NCI-H748 treated with DMSO at 0.1 percent for 48 hours (cell line): ENCODE measurements at places on chromosomes 16 and 17.

DNA sequence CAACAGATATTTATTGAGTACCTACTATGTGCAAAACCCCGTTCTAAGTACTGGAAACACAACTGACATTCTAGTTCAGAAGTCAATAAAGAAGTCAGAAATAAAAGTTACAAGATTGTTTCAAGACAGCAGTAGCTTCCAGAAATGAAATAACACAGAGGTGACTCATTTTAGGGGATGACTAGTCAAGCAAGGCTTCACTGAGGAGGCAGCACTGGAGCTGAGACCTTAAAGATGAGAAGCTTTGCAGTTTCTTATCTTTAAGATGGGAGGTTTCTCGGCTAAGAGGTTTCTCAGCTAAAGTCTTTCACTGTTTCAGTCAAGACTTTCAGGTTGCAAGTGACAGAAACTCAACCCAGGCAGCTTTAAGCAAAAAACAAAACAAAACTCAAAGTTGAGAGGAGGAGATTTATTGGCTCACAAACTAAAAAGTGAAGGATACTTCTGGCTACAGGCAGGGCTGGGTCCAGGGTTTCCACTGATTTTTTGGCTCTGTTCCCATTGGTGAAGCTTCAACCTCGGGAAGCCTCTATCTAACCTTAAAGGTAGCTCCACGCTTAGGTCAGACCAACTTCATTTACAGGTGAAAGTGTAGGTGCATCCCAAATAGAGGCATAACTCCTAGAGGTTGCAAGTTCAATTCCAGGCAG, 7.4 kb upstream of the MMP2 start:
- DNase-seq: no peak

DNA sequence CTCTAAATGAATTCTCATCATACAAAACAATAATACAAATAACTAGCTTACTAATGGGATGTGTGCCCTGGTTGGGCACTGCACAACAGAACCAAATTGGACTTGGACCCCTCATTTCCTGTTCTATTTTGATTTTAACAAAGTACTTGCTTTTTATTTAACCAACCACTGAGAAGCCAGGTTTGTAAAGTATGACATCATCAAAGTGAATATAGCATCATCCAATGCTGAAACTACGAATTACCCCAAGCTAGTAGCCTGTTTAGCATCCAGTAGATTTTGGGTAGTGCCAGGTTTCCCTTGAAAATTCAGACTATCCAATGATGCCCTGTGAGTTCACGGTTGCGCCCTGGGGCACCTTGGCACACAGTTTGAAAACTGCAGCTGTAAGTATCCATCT, 51.0 kb downstream of the HYDIN start:
- DNase-seq: no peak

GRCh38 chr17:48723423-48724250, 652 bp downstream of the PRAC2 start:
- DNase-seq: peak; percentile 10

- no peak for DNase-seq
Observed at GRCh38 chr17:36001862-36002603, 680 bp upstream of the CCL15 start.

DNA sequence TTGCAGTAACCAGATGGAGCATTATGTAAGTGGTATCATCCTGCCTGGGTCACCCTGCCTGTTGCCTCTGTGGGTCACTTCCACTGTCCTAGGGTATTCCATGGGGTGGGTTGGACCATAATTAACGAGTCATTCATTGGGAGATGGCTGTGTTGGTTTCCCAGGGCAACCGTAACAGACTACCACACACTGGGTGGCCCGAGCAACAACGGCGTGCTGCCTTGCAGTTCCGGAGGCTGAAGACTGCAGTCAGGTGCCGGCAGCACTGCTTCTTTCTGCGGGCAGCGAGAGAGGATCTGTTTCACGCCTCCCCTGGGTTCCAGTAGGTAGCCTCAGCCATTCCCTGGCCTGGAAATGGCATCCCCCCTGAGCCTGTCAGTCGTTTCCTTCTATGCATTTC, 28.9 kb upstream of the CMIP start:
- DNase-seq: peak; percentile 4

- no peak for DNase-seq
Observed at GRCh38 chr16:35692824-35693223, 2233.4 kb downstream of the TP53TG3F start.

DNA sequence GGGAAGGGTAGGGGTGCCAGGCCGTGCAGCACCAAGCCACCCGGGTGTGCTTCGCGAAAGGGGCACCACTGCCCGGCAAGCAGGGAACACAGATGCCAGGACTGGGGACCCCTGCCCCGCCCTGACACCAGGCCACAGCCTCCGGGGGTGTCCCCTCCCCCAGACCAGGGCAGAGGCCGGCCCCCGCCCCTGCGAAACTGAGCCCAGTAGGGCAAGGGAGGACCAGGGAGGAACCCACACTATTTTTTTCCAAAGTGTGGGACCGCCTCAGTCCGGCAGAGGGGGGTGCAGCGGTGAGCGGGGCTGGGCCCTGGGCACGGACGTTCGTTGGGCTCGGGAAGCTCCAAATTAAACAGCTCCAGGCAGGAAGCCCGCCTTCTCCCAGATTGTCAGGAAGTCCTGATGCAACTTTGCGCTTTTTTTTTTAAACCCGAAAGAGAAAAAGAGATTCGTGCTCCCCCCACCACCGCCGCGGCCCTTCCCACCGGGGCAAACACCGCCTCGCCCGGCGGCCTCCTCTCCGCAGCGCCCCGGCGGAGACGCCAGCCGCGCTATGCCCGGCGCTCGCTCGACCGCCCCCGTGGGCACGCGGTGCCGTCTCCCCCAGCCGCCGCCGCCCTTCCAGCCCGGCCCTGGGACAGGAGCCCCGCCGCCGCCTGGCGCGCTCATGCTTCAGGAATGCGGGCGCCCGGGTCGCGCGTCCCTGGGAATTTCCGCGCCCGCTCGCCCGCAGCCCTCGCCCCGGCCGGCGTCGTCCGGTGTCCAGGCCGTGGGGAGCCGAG, 755 bp downstream of the PIEZO1 start:
- no peak for DNase-seq

DNA sequence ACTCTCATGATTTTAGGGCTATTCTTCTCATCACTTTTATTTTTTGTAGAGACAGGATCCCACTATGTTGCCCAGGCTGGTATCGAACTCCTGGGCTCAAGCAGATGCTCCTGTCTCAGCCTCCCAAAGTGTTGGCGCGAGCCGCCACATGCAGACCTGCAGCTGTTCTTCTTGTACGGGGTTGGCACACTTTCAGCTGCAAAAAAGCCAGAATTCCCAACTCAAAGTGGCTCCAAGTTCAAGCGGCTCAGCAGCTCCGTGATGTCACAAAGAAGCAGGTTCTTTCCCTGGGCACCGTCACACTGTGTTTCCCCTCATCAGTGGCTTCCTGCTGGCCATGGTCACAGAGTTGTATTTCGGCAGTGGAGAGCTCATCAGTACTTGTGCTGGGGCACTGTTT, 6.7 kb upstream of the SBK1 start:
- no peak for DNase-seq

DNA sequence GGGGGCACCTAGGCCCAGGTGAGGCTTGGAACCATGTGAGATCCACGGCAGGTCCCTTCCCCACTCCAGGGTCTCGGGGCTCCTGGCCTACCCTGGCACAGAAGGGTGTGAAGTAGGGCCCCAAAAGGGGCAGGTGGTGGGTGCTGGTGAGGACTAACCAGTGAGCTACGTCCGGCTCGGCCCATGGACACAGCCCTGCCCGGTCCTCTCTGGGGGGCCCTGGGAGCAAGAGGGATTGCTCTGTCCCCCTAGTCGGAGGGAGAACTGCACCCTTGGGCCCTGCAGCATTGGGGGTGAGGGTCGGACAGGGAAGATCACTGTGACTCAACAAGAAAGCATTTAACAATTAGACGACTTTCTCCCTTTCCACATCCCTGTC, 2.9 kb downstream of the ENPP7 start:
- DNase-seq: no peak

GRCh38 chr17:21199856-21200255, 14.1 kb downstream of the TMEM11 start:
- no peak for DNase-seq

GRCh38 chr17:68792042-68792685, 163.0 kb downstream of the ABCA8 start:
- DNase-seq: no peak

DNA sequence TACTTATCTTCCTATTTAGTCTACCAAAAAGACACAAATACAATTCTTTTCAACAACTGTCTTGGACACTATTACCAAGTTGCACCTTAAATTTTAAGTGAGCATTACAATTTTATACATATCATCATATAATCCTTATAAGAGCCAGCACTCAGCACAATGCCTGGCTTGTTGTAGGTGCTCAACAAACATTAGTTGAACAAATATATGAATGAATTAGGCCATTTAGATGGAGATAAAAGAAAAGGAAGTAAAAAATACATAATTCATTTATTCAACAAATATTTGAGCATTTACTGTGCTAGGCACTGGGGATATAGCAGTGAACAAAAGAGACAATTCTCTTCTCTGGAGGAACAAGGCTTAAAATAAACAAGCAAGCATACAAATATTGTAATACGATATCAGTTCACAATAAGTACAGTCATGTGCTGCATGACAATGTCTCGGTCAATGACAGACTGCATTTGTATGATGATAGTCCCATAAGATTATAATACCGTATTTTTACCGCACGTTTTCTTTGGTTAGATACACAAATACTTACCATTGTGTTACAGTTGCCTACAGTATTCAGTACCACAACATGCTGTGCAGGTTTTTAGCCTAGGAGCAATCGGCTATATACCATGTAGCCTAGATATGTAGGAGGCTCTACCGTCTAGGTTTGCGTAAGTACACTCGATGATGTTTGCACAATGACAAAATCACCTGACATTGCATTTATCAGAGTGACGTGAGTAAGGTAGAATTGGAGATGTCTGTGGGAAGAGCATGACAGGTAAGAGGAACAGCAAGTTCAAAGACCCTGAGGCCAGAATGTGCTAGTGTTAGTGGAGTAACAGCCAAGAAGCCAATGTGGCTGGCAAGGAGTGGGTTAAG, 86.4 kb upstream of the HS3ST2 start:
- peak; percentile 84 for DNase-seq

- no peak for DNase-seq
Observed at GRCh38 chr17:78130437-78131101, at the start of gene TMC8. Gene TMC8, plus strand, starts transcription at chr17:78130771. Its CDS starts 818 bp downstream, at chr17:78131589.

- no peak for DNase-seq
Observed at GRCh38 chr16:11315510-11315909, 29.7 kb upstream of the RMI2 start.

GRCh38 chr16:60945225-60945624, 1091.0 kb downstream of the CDH8 start:
- DNase-seq: no peak

GRCh38 chr16:75272097-75272551, 20.7 kb upstream of the BCAR1 start:
- DNase-seq: no peak

- peak; percentile 55 for DNase-seq
Observed at GRCh38 chr17:37527249-37527851, 37.7 kb downstream of the DUSP14 start.

GRCh38 chr16:49012961-49013726, 268.5 kb downstream of the CBLN1 start:
- no peak for DNase-seq

GRCh38 chr17:37543637-37544052, 54.0 kb downstream of the DUSP14 start:
- DNase-seq: no peak

- DNase-seq: no peak
Observed at GRCh38 chr16:31001507-31002249, 8.8 kb downstream of the STX1B start.

DNA sequence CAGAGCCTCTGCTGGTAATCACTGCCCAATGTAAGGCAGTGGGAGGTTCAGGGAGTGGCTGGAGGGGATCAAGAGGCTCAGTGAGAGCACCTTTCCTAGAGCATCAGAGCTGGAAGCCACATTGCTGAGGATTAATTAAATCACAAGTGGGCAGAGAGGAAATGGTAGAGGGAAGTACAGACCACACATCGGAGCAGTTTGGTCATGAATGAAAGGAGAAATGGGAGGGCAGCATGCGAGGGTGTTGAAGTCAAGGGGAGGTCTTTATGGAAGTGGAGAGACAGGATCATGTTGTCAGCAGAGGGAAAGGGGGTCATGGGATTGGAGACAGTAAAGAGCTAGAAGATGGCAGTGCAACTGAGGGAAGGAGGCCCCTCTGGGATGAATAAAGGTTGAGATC, 2.3 kb downstream of the CCL17 start:
- DNase-seq: no peak

DNA sequence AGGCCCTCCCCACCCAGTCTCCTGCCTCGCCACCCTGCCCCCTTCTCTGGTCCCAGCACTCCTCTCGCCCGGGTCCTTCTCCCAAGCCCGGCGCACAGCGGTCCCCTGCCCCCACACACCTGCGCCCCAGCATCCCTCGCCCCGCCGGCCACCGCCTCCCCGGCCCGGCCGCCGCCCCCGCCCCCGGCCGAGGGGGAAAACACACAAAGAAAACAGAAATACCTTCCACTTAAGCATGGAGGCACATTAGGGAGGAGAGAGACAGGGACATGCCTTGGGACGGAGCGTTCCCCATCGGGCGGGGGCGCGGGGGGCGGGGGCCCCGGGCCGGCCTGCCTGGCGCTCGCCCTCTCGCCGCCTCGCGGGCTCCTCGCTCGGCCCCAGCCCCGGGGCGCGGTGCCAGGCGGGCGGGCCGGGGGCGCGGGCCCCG, 326 bp downstream of the SRCIN1 start:
- DNase-seq: no peak

DNA sequence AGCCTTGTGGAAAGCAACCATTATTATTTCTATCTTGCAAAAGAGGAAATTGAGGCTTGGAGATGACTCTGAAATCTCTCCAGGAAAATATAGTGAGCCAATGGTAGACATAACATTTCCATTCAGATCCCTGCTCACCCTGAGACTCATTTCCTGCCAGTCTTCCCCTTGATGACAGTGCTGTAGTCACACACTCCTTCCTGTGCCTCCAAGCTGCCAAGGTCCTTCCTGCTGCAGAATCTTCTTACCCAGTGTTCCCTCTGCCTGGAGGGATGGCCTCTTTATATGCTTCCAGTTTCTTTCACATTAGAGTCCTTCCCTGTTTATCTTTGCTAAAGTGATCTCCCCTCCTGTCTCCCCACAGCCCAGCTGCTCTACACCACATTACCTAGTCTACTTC, 648.1 kb downstream of the TOX3 start:
- no peak for DNase-seq

- DNase-seq: no peak
Observed at GRCh38 chr16:10987361-10988163, 43.2 kb downstream of the CLEC16A start.
